ENCODE measurements at places on chromosomes 6 and 20.

DNA sequence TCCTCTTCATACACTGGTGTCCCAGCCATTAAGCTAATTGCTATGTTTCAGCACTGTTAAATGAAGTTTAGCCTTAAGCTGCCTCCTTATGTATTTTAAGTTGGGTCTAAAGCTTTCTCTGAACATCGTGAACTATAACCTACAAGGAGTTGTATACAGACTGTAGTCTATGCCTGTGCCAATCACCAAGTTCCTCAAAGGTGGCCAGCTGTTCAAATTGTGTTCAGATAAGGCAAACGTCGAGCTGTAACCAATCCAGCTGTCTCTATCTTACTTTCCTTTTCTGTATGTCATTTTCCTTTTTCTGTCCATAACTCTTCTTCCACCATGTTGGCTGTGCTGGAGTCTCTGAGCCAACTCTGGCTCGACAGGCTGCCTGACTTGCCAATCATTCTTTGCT lies 199.6 kb downstream of the OGFRL1 start:
- DNase-seq: no peak

GRCh38 chr6:24205020-24205492 lies 79.0 kb downstream of the NRSN1 start:
- no peak for DNase-seq

- DNase-seq: no peak
Observed at GRCh38 chr20:10909803-10910202, 236.0 kb upstream of the JAG1 start.

GRCh38 chr6:26296857-26297648 lies 67.9 kb upstream of the BTN3A2 start:
- no peak for DNase-seq

- DNase-seq: no peak
Observed at GRCh38 chr6:56399250-56399671, 151.9 kb upstream of the COL21A1 start.

DNA sequence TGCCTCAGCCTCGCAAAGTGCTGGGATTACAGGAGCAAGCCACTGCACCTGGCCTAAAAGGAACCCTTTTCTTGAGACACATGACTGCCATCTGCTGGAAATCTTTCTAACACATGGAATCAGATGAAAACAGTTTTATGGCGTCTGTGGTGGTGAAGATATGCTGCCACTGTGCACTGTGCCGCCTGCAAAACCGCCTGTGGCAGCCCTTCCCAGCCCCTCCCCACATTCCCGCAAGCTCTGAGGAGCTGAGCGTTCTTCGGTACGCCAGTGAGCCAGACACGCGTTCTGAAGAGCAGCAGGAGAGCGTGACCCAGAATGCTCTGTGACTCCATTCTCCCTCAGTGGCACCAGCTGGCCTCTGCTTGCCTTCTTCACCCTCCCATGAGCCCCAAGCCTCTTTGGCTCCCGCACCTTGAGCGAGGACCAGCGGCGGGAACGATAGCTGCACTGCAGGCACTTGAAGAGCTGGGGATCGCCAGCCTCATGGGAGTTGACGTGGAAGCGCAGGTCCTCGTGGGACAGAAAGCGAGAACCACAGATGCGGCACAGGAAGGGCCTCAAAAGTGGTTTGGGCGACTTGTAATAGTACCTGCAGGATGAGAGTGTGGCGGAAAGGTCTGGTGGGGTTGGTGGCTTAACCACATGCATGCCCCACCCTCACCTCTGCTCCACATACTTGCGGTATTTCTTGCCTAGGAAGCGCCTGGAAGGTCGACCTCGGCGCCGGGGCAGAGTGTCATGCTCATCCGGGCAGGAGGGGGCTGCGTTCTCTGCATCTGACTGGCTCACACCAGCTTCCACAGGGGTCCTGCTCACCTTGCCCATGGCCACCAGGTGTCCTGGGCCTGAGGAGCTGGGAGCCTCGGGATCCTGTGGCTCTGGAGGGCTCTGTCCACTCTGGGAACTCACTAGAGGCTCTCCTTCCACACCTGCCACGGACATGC lies 8.7 kb downstream of the ZNF335 start:
- no peak for DNase-seq

DNA sequence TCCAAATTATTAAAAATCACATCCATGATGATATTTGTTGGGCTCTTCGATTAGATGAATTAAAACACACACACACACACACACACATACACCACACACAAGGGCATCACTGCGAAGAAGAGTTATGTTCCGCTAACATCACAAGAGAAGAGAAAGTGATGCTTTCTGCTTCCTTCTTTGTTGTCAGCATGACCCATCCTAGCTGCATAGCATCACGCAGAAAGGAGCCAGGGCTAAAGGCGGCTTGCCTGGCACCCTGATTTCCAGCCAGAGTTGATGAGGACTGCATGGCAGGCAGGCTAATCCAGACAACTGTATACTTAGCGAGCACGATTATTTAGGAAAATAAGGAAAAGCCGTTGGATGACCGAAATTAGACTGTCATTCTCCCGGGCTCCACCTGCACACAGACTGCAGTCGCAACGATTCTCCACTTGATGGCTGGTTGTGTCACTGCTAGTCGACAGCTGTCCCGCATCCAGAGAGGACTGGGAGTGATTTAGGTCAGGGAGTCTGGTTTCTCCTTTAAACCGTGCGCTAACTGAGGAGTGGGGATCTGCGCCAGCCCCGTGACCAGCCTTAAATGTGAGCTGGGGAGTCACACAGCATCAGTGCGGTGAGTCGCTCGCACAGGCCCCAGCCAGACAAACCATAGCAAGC lies 70.6 kb upstream of the SOX4 start:
- DNase-seq: no peak

- no peak for DNase-seq
Observed at GRCh38 chr6:104252276-104252675, 607.4 kb downstream of the HACE1 start.

GRCh38 chr20:47481330-47482216 lies 20.1 kb upstream of the NCOA3 start:
- no peak for DNase-seq

DNA sequence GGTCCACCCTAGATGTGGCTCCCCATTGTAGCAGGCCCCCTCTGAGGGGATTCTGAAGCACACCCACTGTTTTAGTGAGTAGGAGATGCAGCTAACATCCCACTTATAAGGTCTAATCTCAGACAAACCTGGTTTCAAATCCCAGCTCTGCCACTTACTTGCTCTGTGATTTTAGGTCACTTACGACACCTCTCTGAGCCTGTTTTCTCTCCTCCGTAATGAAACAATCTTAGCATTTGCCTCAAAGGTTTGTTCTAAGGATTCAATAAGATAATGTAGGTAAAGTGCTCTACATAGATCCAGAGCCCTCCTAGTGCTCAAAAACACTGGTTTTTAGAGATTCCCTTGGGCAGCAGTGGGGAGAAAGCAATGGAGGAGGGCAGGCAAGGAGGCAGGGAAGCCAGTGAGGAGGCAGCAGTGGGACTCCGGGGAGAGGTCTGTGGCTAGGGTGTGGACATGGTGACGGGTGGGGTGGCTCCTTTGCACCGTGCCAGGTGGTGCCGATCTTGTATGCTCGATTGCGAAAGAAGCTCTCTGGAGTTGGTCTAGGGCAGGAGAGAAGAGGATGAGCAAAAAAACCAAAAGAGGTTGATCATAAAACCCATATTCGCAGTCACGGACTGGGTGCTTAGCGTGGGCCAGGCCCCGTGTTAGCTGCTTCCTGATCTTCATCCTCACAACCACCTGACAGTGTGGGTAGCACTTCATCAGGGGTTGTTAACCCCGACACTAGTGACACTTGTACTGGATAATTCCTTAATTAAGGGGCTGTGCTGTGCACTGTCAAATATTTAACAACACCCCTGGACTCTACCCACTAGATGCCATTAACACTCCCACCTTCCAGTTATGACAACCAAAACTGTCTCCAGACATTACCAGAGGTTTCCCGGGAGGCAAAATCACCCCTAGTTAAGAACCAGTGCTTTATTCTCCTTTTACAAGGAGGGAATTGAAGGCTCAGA lies 16.8 kb upstream of the PTGIS start:
- no peak for DNase-seq

DNA sequence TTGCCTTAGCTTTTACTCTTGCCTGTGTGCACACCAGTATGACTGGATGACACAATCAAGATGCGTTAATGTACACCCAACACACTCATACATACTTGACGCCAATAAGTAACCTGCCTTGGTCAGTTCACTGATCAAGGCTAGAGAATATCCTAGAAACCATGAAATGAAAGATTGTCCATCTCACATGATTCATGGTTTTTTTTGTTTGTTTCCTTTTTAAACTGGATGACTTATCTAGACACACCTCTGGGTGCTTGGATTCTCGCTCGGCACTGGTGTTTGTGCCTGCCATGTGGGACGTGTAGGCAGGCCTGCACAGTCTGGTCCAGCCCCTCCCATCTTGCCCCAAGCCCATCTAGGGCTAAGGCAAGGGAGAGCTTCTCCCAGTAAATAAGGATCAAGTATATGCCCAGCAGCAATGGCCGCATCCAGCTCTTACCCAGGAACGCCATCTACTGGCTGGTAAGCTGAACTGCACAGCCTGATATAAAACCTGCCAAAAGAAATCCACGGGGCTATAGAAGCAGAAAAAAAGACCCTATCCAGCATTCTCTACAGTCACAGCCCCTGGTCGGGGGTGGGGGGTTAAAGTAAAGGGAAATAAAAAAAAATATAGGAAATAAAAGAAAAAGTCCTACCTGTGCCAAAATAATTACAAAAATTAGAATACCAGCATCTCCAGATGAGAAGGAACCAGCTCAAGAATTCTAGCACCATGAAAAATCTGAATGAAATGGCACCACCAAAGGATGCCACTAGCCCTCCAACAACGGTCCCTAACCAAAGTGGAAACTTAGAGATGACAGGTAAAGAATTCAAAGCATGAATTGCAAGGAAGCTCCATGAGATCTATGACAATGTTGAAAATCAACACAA lies 73.3 kb downstream of the OTOR start:
- no peak for DNase-seq

GRCh38 chr6:123940551-123940950 lies 136.9 kb downstream of the NKAIN2 start:
- DNase-seq: no peak

- DNase-seq: no peak
Observed at GRCh38 chr20:59939879-59940128, 301 bp downstream of the PPP1R3D start.

DNA sequence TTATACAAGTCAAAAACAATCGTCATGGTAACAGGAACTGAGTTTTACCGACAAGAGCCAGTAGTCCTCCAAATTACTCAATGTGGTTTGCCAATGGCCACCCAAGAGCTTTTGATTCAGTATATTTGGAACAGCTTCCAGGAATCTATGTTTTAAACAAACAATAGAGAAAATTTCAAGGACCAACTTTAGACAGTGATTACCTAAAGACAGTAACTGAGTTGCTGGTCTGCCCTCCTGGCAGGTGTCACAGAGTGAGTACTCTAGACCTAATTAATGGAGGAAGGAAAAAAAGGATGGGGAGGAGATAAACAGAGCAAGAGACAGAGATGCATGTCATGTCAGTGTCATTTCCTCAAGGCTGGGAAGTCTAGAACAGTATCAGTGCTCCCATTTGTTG lies 361.3 kb upstream of the BTBD3 start:
- DNase-seq: no peak

DNA sequence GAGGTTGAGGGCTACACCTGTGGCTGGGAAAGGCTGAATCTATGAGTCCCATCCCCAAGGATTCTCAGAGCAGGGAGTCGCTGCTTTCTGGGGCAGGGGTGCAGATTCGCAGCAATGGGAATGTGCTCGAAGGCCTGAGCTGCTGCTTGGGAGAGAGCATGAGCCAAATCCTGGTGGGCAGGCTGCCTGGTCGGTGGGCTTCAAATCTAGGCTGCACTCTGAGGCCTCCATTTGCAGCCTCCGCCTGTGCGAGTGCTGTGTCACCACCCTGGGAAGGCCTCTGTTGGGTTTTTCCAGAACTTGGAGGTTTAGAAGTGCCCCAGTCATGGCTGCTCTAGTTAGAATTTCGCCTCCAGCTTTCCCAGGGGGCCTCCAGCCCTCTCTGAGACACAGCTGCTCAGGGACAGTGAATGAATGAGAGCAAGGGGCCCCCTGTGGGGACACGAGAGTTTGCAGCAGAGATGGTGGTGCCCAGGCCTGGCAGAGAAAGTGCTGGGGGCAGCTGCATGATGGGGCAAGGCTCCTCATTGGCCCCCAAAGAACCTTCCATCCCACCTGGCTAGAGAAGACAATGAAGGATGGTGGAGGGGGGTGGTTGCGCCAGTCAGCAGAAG lies 31.1 kb upstream of the RNF24 start:
- no peak for DNase-seq

DNA sequence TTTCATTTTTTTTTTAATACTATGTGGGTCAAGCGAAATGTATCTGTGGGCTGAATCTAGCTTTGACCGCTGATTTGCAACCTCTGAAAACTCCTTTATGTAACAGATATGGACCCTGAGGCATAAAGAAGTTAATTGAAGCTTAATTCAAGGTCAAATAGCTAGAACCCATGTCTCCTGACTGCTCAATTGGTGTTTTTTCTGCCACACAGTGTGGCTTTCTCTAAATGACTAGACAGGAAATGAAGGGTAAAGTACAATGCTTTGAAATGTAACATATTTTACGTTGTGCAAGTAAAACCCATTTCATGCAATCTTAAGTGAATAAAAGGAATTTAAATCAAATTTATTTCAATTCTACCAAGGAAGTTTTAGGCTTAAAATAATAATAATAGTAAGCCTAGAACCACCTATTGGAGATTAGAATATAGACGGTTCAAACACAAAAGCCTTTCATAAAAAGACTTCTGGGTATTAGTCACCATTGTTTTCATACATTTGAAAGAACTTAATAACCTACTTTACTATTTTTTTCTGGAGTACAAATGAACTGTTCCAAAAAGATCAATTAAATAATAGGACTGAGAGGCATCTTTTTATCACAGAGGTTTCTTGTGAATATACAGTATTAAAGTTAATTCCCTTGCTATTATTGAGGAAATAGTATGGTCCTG lies 279.8 kb downstream of the EPHA7 start:
- no peak for DNase-seq

DNA sequence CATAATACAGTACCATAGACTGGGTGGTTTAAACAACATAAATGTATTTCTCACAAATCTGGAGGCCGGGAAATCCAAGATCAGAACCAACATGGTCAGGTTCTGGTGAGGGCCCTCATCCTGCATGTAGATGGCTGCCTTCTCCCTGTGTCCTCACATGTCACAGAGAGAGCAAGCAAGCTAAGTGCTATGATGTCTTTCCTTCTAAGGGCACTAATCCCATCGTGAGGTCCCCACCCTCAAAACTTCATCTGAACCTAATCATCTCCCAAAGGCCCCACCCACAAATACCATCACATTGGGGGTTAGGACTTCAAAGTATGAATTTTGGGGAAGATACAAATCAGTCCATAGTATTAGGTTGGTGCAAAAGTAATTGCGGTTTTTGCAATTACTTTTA lies 56.8 kb downstream of the CCDC170 start:
- DNase-seq: no peak

DNA sequence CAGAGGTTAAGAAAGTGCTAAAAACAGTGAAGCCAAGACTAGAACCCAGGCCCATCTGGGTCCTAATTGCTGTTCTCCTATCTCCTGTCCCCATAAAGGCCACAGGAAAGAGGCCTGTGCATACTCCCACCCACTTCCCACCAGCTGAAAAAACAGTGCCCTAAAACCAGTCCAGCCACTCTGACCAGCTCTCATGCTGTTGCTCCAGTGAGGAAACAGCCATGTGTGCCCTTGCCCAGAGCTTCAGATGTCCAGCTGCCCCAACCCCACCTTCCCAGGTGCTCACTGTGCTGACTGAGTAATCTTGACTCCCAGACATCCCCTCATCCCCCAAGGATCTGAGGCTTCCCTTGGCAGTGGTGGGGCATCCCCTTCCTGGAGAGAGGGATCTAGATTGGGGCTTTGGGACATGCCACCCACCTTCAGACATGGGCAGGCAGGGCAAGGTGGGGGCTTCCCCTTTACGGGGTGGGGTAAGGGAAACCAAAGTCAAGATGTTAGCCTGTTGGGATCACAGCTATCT lies 28.7 kb downstream of the KCNK5 start:
- DNase-seq: no peak
